GM18507 (cell line): ENCODE measurements at places on chromosomes 13 and 19.
A peak's percentile ranks its signal among the peaks of the same experiment; 100 is the strongest.

DNA sequence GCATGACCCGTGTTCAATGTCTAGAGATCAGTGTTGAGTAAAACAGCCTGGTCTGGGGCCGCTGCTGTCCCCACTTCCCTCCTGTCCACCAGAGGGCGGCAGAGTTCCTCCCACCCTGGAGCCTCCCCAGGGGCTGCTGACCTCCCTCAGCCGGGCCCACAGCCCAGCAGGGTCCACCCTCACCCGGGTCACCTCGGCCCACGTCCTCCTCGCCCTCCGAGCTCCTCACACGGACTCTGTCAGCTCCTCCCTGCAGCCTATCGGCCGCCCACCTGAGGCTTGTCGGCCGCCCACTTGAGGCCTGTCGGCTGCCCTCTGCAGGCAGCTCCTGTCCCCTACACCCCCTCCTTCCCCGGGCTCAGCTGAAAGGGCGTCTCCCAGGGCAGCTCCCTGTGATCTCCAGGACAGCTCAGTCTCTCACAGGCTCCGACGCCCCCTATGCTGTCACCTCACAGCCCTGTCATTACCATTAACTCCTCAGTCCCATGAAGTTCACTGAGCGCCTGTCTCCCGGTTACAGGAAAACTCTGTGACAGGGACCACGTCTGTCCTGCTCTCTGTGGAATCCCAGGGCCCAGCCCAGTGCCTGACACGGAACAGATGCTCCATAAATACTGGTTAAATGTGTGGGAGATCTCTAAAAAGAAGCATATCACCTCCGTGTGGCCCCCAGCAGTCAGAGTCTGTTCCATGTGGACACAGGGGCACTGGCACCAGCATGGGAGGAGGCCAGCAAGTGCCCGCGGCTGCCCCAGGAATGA lies 1.5 kb upstream of the CEACAM5 start:
- DNase-seq = peak; percentile 59

DNA sequence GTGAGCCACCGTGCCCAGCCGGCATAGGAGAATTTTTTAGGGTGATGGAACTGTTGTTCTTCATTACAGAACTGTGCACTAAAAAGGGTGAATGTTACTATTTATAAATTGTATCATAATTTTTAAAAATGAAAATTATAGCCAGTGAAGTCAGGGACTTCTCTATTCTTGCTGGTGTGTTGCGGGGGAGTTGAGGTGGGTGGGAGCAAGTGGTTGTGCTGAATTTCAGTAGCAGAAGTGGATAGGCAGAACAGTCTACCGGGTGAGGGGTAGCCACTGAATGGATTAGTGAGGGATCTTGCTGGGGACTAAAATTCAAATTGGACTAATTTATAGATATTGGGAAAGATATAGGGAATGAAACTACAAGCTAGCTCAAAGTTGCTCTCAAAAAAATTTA lies 74.0 kb downstream of the CAB39L start:
- DNase-seq = no peak

DNA sequence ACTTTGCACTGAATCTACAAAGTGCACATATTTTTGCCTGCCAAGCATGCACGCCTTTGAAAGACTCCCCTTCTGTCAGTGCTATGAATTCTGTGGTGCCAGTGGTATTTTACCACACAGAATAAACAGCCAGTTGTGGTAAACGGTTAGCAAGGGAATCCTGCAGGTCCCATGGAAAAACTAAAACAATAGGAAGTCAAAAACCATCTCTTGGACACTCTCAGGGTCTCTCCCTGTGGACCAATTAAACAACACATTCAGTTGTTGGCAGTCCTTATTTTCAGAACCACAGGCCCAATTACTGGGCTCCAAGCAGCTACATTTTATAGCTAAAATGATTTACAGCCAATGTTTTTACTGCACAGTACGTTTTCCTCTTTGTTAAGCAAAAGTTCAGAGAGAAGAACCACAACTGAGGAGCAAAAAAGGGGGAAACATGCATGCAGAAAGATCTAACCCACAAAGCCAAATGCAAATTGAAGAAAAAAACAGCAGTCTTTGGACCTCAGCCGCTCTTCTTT lies 116.9 kb downstream of the KCTD12 start:
- DNase-seq = no peak

DNA sequence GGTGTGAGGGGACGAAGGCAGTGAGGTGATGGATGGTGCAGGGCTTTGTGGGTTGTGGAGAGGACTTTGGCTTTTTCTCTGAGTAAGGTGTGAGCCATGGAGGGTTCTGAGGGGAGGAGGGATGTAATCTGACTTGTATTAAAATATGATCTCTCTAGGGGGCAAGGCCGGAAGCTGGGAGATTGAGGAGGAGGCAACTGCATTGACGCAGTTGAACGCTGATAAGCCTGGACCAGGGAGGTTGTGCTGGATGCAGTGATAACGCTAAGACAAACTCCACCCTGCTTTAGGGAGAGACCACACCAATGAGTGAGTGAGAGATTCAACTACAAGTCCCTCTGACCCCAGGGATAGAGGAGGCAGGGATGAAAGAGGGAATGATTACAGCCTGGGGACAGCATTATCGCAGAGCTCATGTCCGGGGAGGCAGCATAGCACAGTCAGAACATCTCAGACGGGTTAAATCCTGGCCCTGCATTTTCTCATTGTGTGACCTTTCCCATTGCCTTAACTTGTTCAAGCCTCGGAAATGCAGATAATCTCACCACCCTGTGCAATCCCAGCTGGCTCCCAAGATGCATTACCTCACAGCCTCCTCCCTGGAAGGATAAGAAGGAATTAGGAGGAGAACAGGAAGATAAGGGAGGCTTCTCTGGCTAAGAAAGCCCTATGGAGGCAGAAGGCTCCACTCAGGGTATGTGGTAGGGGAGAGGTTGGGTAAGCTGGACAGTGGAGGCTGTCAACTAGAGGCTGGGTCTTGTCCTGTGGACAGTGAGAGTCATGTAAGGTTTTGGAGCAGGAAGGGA lies 124.2 kb downstream of the CACNA1A start:
- DNase-seq = no peak

GRCh38 chr19:4136680-4137088 lies 12.8 kb upstream of the MAP2K2 start:
- DNase-seq = no peak

- no peak for DNase-seq
These were observed 849 bp downstream of the GAS6 start for GRCh38 chr13:113862931-113863523.

- no peak for DNase-seq
These were observed 126.1 kb upstream of the MCF2L start for GRCh38 chr13:112842931-112843391.

GRCh38 chr13:46296921-46297320 lies 85.2 kb downstream of the LRRC63 start:
- no peak for DNase-seq

- DNase-seq = no peak
These were observed 11.6 kb downstream of the CBARP start for GRCh38 chr19:1226227-1226518.

GRCh38 chr19:33681081-33681680 lies 59.4 kb downstream of the CHST8 start:
- DNase-seq = no peak

GRCh38 chr19:31089681-31090080 lies 259.6 kb downstream of the TSHZ3 start:
- no peak for DNase-seq

DNA sequence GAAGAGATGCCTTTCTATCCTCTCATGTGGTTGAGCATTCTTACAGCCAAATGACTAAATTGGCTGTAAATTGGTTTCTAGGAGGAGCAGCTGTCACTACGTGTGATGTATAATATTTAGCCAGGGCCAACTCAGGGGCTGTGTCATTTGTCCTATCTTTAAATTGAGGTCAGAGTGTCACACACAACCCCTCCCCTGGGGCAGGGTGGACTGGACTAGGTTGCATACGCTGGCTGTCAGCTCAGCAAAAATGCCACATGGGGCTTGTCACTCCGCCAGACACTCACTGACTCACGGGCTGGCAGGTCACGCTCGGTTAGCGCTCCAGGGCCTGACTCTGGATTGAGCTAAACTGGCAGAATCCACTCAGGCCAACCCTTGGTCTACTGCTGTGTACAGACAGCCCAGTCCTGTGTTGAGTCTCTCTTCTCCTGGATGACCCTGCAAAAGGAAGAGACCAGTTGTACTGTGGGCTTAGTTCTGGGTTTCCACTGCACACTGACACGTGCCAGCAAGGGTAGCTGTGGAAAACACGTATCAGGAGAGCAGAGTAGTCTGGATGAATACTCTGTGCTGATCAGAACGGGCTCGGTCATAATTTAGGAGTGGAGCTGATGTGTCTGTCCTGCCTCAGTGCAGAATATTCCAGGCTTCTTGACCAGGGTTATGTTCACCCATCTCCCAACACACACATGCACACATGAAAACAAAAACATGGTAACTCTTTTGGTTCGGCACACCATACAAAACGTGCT lies 29.1 kb downstream of the SHISA2 start:
- no peak for DNase-seq

- DNase-seq = no peak
These were observed 56.8 kb downstream of the THSD1 start for GRCh38 chr13:52348983-52349780.

- DNase-seq = no peak
These were observed 17.8 kb downstream of the PCCA start for GRCh38 chr13:100106705-100107104.

- DNase-seq = no peak
These were observed 13.2 kb downstream of the TLE5 start for GRCh38 chr19:3049089-3049488.

DNA sequence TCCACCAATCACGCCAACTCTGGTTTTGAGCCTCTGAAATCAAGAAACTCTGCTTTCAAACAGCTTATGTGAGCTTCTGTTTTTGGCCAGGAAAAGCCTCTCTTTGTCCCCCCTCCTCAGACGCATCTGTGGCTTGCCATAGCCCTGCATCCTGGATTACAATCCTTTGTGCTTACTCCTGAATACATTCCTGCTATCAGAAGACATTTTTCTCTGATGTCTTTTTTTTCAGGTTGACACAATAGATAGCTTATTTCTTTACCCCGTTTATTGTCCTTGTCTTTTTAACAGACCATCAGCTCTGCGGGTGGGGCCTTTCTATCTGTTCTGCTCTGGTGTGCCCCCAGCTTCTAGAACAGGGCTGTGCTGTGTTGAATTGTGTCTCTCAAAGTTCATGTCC lies 11.0 kb downstream of the PNMA8B start:
- DNase-seq = no peak

DNA sequence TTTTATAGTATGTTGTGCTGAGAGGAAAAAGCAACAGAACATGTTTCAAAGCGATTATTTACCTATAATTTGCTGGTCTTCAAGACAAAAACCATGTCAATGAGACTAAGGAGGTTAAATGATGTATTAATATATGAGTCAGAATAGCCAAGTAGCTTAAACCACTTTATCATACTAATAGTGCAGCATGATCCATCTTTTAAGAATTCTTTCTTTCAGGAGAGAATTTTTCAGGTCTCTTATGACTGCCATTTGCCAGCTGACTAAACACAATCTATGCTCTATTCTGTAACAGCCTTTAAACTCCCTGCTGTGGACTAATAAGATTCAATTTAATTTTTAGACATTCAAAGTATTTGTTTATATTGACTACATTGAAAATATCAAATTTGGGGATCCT lies 93.7 kb downstream of the TRPC4 start:
- DNase-seq = no peak

- no peak for DNase-seq
These were observed 292.9 kb downstream of the KLF5 start for GRCh38 chr13:73351730-73352129.

- no peak for DNase-seq
These were observed 95.5 kb downstream of the OXGR1 start for GRCh38 chr13:96898646-96899254.
